ENCODE measurements at places on chromosomes 2 and 18. TPM values are rescaled to one million over a fixed set of nuclear protein-coding genes. Genes with fewer than 3 reads are reported as not detected.

ST8SIA5 gene
- 0.36 TPM for total RNA-seq

ACTR2 gene
- total RNA-seq = 449 TPM

LIPG gene
- 1.5 TPM for total RNA-seq

HJURP gene
- total RNA-seq = 6.9 TPM

ZAP70 gene
- total RNA-seq = 0.41 TPM

OTOS gene
- not detected for total RNA-seq

TRAPPC8 gene
- total RNA-seq = 25.8 TPM

DNA sequence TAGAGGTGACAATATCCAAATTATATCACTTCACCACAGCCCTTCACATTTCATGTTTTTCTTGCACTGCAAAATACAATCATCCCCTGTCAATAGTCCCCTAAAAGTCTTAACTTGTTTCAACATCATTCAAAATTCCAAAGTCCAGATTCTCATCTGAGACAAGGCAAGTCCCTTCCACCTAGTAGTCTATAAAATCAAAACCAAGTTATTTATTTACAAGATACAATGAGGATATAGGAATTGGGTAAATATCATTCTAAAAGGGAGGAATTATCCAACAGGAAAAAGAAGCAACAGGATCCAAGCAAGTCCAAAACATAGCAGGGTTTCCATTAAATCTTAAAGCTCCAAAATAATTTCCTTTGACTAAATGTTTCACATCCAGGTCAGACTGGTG, 1076.1 kb upstream of the TMEFF2 start:
- DNase-seq = no peak
- no peak overlapping the region for H3K27ac ChIP-seq
- H3K4me1 ChIP-seq = peaks cover 19% of the 10 kb centered on the region
- no peak overlapping the region for H3K4me3 ChIP-seq
- H3K27me3 ChIP-seq = no peaks in the 10 kb centered on the region

- DNase-seq = no peak
- no peak overlapping the region for H3K4me3 ChIP-seq
- H3K27ac ChIP-seq = no peak overlapping the region
- peaks cover 2% of the 10 kb centered on the region for H3K36me3 ChIP-seq
Measured at GRCh38 chr2:38409156-38410102, 32.4 kb upstream of the ATL2 start.

GRCh38 chr2:104140361-104140760, 713.6 kb upstream of the POU3F3 start:
- DNase-seq = no peak
- peaks cover 10% of the 10 kb centered on the region for H3K4me1 ChIP-seq
- H3K4me3 ChIP-seq = no peak overlapping the region
- no peak overlapping the region for H3K27ac ChIP-seq
- H3K36me3 ChIP-seq = no peaks in the 10 kb centered on the region

- no peak overlapping the region for H3K4me3 ChIP-seq
- H3K36me3 ChIP-seq = no peaks in the 10 kb centered on the region
- H3K27me3 ChIP-seq = peaks cover 9% of the 10 kb centered on the region
Measured at GRCh38 chr2:118146315-118147283, 58.3 kb downstream of the INSIG2 start.

- no peak overlapping the region for H3K4me3 ChIP-seq
- H3K4me1 ChIP-seq = peaks cover 2% of the 10 kb centered on the region
- DNase-seq = no peak
- H3K27me3 ChIP-seq = peaks cover 55% of the 10 kb centered on the region
Measured at GRCh38 chr2:98121149-98121548, 34.2 kb downstream of the VWA3B start.

- H3K36me3 ChIP-seq = no peaks in the 10 kb centered on the region
- DNase-seq = no peak
- no peak overlapping the region for H3K27ac ChIP-seq
- no peak overlapping the region for H3K4me3 ChIP-seq
- H3K4me1 ChIP-seq = peaks cover 3% of the 10 kb centered on the region
Measured at GRCh38 chr2:70460333-70460732, 93.3 kb downstream of the TGFA start.

DNA sequence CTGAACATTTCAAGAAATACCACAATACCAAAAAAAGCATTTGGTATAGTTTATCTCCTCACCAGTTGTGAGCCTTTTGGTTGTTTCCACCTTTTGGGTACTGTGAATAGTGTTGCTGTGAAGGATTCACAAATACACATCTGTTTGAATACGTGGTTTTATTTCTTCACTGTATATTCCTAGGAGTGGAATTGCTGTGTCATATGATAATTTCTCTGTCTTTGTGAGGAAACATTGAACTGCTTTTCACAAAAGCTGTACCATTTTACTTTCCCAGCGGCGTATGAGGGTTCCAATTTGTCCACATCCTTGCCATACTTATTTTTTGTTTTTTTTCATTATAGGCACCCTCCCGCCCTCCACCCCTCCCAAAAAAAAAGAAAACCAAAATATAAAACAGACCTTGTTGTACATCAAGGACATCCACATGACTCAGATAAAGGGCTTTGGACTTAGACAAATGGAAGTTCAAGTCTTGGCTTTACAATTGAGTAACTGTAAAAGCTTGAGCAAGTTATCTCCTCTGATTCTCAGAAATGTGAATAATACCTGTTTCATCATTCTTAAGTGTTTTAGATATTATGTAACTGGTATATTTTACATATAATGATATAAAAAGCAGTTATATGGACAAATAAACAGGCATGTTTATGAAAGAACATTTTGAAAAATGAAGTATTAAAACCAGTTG, 19.0 kb downstream of the UBE2E3 start:
- no peaks in the 10 kb centered on the region for H3K4me1 ChIP-seq
- peaks cover 1% of the 10 kb centered on the region for H3K36me3 ChIP-seq

DNA sequence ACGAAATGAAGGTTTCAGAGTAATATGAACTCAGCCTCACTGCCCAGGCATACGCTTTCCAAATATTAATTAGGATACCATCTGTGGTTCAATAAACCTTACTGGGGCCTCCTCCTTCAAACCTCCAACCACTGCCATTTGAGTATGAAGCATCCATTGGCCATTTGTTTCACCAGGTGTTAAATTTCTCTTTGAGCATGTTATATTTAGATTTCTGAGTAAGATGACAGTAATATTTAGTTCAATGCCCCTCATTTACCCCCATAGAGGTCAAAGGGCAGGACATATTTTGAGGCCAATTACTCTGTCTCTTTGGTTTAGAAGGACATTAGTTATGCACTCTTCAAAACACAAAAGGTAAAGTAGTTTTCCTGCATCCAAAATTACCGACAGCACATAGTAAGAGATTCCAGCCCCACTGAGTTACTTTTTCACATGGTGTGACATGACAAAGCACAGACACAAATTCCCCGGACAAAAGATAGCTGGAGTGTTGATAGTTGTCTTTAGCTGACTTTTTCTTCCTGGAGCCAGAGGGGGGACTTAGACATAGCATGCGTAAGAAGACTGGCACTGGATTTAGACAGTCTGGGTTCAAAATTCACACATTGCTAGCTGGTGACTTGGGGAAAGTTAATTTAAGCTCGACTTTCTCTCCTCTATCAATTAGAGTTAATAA, 33.1 kb upstream of the LNPK start:
- peaks cover 29% of the 10 kb centered on the region for H3K27me3 ChIP-seq
- H3K27ac ChIP-seq = no peak overlapping the region
- no peak overlapping the region for H3K4me3 ChIP-seq
- DNase-seq = no peak
- H3K36me3 ChIP-seq = no peaks in the 10 kb centered on the region

DNA sequence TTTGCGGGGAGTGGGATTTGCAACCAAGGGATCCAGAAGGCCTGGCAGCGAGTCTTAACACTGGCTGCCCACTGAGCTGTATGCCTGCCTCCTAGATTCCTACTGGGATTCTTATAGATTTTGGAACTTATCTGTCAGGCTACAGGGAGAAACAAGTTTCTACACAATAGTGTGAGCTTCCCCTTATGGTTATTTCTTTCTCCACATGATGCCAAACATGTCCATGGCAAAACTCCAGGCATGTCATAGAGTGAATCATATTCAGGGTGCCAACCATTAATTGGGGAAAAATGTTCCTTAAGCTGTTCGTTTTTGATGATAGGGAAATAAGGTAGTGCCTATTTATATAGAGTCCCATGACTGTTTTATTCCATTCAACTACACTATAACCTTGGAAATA, 1185.2 kb upstream of the CELF4 start:
- no peak overlapping the region for H3K27ac ChIP-seq
- no peaks in the 10 kb centered on the region for H3K4me1 ChIP-seq
- H3K36me3 ChIP-seq = no peaks in the 10 kb centered on the region
- H3K27me3 ChIP-seq = peaks cover 1% of the 10 kb centered on the region
- no peak overlapping the region for H3K4me3 ChIP-seq

DNA sequence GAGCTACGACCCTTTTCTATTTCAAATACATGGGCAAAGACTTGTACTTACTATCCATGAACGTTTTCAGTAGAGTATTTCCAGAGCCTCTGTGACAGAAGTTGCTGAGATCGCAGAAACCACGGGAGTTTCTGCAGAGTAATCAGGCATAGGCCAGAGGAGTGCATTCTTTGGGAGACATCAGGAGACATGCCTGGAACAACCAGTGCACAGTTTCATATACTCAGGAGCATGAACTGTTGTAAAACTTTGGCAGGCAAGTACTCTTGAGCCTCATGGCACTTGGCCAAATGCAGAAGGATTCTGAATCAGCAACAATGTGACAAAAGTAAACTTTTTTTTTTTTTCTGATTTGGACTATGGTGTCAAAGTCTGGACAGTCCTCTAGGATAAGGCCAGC, 307.1 kb downstream of the GRB14 start:
- no peak overlapping the region for H3K4me3 ChIP-seq
- no peak for DNase-seq
- H3K36me3 ChIP-seq = no peaks in the 10 kb centered on the region
- peaks cover 5% of the 10 kb centered on the region for H3K27me3 ChIP-seq

- H3K4me1 ChIP-seq = no peaks in the 10 kb centered on the region
- no peak overlapping the region for H3K27ac ChIP-seq
- no peaks in the 10 kb centered on the region for H3K27me3 ChIP-seq
- H3K4me3 ChIP-seq = no peak overlapping the region
- no peak for DNase-seq
- peaks cover 3% of the 10 kb centered on the region for H3K36me3 ChIP-seq
Measured at GRCh38 chr2:239111401-239112100, 263.7 kb downstream of the TWIST2 start.

DNA sequence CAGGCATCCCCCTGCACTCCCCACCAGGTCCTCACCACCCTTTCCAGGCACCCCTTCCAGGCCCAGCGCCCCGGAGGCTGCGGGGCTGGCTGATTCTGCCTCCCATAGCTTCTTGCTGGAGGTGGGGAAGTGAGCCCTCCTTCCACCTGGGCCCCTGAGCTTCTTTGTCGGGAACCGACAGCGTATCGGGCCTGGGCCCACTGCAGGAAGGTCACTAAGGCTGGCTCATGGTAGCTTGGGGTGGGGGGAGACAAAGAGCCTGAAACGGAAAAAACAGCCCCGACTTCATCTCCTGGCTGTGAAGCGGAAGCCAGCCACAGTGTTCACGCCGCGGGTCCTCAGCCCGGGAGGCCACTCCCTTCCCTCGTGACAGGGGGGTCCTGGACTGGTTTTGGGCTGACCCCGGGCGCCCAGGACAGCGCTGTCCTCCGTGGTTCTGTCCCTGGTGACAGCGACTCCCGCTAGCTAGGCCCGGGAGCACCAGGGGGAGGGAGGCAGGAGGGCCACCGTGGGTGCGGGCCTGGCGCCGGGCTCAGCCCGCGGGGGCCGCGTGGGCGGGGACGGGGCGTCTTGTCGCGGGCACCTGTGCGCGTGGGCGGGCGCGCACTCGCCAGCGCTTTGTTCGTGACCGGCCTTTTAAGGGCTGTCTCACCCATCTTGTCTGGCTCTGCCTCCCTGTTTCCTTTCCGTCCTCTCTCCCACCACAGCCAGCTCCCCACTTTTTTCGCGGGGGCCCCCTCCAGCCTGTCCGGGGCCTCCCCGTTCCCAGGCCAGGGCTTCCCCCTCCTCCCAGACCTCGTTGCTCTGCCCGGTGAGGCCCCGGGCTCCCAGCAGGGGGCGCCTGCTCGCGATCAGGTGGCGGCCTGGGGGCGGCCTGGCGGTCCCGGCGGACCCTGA, 64.9 kb downstream of the DNMT3A start:
- no peak overlapping the region for H3K4me3 ChIP-seq
- H3K36me3 ChIP-seq = peaks cover 17% of the 10 kb centered on the region
- no peaks in the 10 kb centered on the region for H3K4me1 ChIP-seq
- H3K27ac ChIP-seq = no peak overlapping the region
- no peak for DNase-seq

- peaks cover 28% of the 10 kb centered on the region for H3K36me3 ChIP-seq
- H3K4me1 ChIP-seq = no peaks in the 10 kb centered on the region
Measured at GRCh38 chr2:113734185-113734584, 22.3 kb downstream of the SLC35F5 start.

- peaks cover 19% of the 10 kb centered on the region for H3K4me1 ChIP-seq
- H3K27me3 ChIP-seq = peaks cover 34% of the 10 kb centered on the region
- peaks cover 3% of the 10 kb centered on the region for H3K36me3 ChIP-seq
- H3K27ac ChIP-seq = no peak overlapping the region
- no peak for DNase-seq
Measured at GRCh38 chr18:79796016-79796415, 1.7 kb upstream of the KCNG2 start.

- peaks cover 6% of the 10 kb centered on the region for H3K27me3 ChIP-seq
- H3K4me3 ChIP-seq = no peak overlapping the region
- DNase-seq = no peak
- no peaks in the 10 kb centered on the region for H3K36me3 ChIP-seq
Measured at GRCh38 chr2:30823452-30823851, 16.2 kb upstream of the CAPN13 start.

GRCh38 chr2:71546275-71546638, 92.9 kb downstream of the DYSF start:
- H3K4me1 ChIP-seq = peaks cover 4% of the 10 kb centered on the region
- H3K4me3 ChIP-seq = no peak overlapping the region
- H3K36me3 ChIP-seq = peaks cover 7% of the 10 kb centered on the region
- H3K27me3 ChIP-seq = no peaks in the 10 kb centered on the region

DNA sequence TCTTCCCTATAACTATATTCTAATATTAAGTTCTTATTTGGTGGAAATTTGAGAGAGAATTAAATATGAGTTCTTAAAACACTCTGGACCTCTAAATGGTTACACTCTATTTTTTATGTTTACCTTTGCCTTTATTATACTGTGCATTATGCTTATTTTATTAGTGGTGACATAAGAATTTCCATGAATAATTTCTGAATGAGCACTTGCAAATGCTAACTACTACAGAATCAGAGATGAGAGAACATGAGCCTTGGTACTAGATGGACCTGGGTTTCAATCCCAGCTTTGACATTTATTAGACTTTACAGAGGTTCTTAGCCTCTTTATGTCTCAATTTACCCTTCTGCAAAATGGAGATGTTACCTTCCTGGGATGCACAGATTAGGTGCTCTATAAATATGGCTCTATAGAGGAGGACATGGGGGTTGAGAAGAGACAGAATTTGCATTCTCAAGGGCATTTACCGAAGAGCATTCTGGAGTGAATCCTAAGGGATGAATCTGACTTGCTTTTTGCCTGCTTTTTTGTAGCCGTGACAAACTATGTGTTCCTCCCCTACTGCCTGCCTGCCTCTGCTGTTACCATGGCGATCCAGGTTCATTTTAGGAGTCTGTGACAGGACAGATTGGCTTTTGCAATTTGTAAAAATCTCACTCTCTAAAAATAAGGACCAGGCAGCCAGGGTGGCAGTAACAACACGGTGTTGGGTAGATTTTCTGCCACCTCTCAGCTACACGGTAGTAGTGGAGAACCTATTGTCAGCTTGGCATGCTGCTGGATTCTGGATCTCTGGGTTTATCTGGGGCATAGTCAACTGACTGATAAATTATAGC, 20.7 kb upstream of the CNRIP1 start:
- no peak overlapping the region for H3K27ac ChIP-seq
- no peak for DNase-seq
- H3K4me3 ChIP-seq = no peak overlapping the region
- no peaks in the 10 kb centered on the region for H3K27me3 ChIP-seq
